ENCODE measurements at places on chromosomes 11 and 22.

DNA sequence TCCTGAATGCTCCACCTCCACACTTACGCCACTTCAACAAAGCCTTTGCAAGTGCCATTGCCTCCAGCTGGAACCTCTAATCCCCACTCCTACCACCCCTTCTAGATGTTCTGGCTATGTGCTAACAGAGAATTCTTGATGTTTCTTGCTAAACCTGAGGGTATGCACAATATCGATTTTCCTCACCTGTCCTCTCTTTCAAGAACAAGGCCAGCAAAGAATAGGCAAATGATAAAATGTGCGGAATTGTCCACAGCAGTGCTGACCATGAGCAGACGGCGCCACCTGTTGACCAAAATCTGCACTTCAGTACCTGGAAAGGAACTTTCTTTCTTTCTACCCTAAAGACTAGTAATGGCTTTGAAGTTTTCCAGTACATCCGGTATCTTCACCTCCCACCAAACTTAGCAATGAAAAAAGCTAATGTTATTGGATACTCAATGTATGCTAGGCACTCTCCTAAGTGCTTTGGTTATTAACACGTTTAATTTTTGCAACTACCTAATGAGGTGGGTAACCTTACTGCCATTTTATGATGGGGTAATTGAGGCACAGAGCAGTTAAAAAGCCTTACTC is 3.4 kb downstream of the TIMM10 start:
- no peak for DNase-seq

DNA sequence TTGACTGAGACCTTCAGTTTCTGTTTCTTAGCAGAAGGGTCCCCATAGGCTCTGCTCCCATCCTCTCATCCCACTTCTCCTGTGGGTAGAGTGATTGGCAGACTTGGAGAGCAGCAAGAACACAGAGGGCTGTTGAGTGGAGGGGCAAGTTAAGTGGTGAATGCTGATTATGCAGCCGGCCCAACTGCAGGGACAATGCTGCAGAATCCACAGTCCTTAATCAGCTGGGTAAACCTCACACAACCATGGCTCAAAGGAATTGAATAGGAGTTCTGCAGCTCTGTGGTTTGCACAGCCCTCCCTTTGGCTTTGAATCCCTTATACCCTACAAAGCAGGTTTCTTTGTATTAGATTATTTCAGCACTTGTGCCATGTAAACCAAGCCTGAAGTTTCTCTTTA is 161.1 kb downstream of the NAV2 start:
- DNase-seq, result no peak

DNA sequence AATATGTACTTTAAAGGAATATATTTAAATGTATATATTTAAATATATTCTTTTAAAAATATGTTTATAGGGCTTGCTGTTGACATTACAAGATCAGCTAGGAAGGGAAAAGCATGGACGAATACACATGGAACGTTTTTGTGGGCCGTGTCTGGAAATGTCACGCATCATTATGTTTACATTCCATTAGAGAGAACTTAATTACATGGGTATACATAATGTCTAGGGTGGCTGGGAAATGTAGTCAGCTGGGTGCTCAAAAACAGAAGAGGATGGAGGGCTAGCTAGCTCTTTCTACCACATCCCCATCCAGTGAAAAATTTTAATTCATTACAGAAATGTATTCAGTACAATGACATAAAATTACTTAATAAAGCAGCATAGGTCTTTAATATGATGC is 371.2 kb downstream of the DYNC2H1 start:
- DNase-seq, result no peak

DNA sequence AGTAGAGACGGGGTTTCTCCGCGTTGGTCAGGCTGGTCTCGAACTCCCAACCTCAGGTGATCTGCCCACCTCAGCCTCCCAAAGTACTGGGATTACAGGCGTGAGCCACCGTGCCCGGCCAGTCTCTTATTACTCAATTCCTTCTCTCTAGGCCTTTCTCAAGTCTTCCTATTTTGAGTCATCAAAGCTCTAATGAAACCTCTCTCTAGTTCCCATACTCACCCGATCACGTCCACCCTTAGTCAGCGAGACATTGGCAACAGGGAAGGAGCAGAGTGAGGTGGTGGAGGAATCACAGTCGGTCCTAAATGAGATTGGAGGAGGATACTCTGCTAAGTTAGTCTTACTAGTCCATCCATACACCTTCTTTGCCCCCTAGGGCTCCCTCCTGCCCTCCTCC is 5.0 kb downstream of the BSCL2 start:
- DNase-seq, result no peak

GRCh38 chr11:62921573-62922188 is 518 bp upstream of the CHRM1 start:
- no peak for DNase-seq

DNA sequence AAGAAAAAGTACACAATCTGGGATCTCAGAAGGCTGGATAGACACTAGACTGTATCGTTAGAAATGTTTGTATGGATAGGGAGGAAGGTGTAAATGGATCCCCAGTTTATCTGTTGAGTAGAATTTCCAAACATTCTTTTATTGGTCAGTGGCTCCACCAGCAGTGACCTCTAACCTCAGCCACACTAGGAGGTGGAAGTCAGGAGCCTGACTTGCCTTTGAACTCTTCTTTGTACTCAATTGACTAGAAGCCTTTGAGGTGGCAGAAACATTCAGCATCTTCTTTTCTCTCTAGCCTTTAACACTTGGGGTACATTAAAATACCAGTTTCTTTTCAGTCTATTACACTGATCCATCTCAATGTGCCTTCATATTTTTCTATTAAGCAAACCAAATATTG is 39.1 kb downstream of the EXT2 start:
- no peak for DNase-seq

DNA sequence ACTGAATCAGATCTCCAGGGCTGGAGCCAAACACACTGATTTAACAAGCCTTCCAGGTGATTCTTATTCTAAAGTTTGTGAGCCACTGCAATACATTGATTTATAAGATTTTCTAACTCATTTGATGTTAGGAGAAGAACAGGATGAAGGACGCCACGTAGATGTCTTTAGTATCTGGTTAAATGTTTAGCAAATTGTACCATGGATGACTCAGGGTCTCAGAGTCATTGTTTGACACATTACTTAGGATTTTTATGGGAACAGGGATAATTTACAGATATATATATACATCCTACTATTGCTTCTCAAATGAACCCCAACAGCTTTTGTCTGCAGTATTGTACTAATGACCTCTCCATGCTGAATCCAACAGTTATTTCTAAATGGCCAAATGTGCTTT is 143.1 kb upstream of the DDI1 start:
- DNase-seq, result no peak

GRCh38 chr22:45548247-45548840 is 45.7 kb downstream of the FBLN1 start:
- no peak for DNase-seq

- no peak for DNase-seq
Measured at GRCh38 chr11:70270104-70270876, at the start of gene PPFIA1. TSS of gene PPFIA1 (plus strand) at chr11:70270690. CDS start at chr11:70272173, 1,483 bp downstream.

DNA sequence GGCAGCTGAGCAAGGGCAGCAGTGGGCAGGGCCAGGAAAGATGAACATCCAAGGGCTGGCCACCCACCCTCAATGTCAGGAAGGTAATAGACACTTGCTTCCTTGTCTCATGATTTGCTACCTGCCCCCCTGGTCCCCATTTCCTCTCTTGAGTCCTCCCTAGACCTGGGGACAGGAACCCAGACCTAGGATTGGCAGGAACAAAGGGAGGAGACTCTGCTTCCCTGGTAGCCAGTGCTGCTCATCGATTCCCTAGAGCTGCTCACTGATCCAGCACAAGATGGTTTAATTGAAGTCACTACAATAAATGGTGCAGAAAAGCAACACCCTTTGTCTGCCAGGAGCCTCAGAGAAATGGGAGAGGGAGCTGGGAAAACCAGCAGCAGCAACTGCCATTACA is 67.8 kb upstream of the CHST1 start:
- no peak for DNase-seq

GRCh38 chr11:100061006-100061405 is 626.1 kb upstream of the ARHGAP42 start:
- no peak for DNase-seq

GRCh38 chr22:48393041-48393370 is 1434.7 kb downstream of the BRD1 start:
- DNase-seq, result no peak

DNA sequence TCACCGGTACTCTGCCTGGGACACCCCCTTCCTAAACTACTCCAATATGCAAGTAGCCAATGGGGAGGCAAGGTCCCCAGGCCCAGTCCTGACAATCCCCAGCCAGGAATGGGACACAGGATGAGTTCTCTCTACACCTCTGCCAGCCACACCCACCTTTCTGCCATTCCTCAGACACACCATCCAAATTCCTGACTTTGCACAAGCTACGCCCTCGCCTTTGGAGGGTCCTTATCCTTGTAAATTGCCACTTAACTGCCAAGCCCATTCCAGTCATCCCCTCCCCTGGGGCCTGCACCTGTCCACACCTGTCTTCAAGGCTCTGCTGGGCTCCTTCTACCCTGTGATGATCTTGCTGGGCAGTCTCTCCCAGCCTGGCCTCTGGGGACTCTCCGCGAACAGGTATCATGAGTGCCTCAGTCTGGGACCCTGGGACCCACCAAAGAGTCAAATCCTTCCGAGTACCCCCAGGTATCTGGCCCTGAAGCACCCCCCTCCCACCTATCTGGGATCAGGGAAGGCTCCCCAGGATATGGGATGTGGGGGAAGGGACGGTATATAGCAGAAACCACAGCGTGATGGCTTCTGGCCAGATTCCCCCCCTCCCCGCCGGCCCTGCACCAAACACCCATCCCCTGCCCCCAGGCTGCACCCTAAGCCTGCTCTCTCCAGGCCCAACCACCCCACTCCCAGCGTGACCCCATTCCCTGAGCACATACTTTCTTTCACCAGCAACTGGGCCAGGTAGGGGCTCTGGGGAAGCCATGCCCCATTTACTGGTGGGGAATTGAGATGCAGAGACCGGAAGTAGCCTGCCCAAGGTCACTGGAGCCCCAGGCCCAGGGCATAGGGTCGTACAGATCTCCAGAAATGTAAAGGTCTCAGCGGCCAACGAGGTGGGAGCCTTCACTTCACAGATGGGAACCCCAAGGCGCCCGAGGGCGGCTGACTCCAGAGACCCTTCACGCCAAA is 806 bp downstream of the ARAP1 start:
- DNase-seq, result no peak

DNA sequence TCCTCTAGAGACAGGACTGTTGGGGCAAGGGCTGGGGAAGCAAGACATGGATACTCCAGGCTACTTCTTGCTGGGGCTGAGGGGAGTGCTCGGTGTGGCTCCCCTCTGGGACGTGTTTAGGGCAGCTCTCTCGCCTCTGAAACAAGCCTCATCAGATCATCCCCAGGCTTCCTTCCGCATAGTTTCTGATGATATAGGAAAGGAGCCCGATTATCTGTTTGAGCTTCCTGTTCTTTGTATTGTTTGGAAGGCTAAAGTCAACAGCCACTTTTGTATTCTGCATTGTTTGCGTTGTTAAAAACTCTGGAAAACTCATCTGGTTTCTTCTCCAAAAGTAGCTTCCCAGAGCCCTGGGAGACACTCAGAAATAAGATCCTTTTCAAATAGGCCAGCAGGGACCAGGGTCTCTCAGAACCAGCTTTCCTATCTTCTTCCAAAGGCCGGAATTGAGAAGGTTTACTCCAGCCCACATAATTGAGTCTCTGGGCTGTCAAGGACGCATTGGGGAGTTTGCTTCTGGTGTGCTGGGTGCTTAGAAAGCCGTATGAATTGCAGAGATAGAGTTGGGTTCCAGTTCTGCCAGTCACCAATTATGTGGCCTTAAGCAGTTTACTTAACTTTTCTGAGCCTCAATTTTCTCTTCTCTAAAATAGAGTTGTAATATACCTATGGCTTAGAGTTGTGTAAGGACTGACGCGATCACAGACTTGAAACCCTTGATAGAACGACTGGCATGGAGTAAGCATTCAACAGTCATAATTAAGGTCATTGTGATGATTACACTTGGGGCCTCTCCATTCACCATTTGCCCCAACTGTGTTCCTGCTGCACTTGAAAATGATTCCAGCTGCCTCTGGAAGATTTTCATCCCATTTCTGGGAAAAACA is 19.1 kb downstream of the CD44 start:
- DNase-seq, result no peak

- DNase-seq, result no peak
Measured at GRCh38 chr11:61828629-61829407, 718 bp downstream of the FADS2 start.

GRCh38 chr22:30005213-30005857 is 74.9 kb upstream of the HORMAD2 start:
- no peak for DNase-seq

DNA sequence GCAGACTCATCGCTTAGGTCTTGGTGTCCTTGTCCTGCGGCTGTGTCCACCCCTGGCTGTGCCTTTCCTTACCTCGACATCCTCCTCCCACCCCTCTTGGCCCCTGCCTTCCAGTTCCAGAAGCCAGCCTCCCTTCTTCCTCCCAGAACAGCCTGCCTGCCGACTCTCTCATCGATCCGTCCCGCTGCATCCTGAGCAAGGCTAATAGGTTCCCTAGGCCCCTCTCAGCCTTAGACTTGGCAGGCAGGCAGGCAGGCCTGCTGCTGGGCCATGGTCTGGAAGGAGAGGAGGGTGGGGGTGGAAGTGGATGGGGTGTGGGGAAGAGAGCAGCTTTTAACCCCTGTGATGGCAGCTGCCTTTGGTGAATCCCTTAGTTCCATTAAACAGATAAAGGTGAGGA is 196.7 kb upstream of the TBCEL start:
- no peak for DNase-seq

DNA sequence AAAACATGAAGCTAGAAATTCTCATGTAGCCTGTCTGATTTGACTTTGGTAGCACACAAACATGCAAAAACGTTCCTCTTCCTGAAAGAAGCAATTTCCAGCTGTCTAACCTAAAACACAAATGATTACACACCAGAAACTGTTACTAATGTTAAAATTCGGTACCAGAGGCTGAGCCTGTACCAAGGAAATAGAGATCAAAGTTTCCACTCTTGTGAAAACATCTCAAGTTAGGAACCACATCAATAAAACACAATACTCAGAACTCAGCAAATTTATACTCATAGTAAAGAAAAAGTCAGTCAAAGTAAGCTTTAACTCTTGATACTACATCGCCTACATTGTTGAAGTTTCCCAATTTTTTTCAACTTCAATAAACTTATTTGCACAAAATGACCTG is 107.8 kb downstream of the FCHSD2 start:
- DNase-seq, result no peak

DNA sequence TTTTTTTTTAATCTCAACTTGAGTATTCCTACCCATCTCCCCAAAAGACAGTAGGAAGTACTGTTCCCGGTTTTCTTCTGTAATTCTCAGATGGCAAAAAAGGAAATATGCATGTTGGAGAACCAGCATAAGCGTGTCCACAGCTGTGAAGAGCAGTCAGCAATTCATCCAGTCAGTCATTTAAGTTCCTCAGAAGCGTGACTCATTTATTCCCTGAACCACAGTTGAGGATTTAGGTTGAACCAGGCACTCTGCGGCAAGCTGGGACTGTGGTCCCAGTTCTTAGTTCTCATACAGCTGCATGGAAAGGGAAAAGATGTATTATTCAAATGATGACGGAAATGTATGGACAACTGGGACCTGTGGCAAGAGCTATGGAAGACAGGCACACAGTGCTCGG is 61.0 kb upstream of the MYO18B start:
- DNase-seq, result no peak

- no peak for DNase-seq
Measured at GRCh38 chr22:41702763-41703162, 3.5 kb downstream of the MEI1 start.

Measured in cortex of kidney (tissue), 1 donor.